ENCODE measurements at places on chromosomes 5 and 9. TPM values are rescaled to one million over a fixed set of nuclear protein-coding genes. Genes with fewer than 3 reads are reported as not detected.

Gene SYK
- total RNA-seq = 0.25 TPM

Gene CDX1
- not detected for total RNA-seq

Gene ANAPC2
- 21.7 TPM for total RNA-seq

Gene ADGRV1
- total RNA-seq = 1.1 TPM

Gene OBP2B
- not detected for total RNA-seq

Gene PLAC8L1
- total RNA-seq = not detected

Gene RGS14
- 6.9 TPM for total RNA-seq

Measured in A549 treated with RU486 at 1 μM for 4 hours (cell line).